ENCODE measurements at places on chromosomes 7 and 10. TPM values are rescaled to one million over a fixed set of nuclear protein-coding genes. Genes with fewer than 3 reads are reported as not detected.
A peak's percentile ranks its signal among the peaks of the same experiment; 100 is the strongest.

Gene CALHM3
- not detected for total RNA-seq

Gene AEBP1
- total RNA-seq = 6.7 TPM

Gene HTRA1
- 15.3 TPM for total RNA-seq

Gene DPY19L1
- 10.4 TPM for total RNA-seq

Gene ZCWPW1
- total RNA-seq = 1.4 TPM

Gene ZNF488
- total RNA-seq = 0.60 TPM

Gene RBP3
- not detected for total RNA-seq

Gene PLEKHS1
- total RNA-seq = 1.0 TPM

Gene NYAP1
- total RNA-seq = 0.16 TPM

- ATAC-seq = no peak
Measured at GRCh38 chr10:34346516-34347100, 468.5 kb downstream of the PARD3 start.

- ATAC-seq = no peak
Measured at GRCh38 chr7:1080252-1080920, 7.5 kb upstream of the GPER1 start.

- ATAC-seq = no peak
Measured at GRCh38 chr7:98369726-98370125, 31.2 kb downstream of the BAIAP2L1 start.

DNA sequence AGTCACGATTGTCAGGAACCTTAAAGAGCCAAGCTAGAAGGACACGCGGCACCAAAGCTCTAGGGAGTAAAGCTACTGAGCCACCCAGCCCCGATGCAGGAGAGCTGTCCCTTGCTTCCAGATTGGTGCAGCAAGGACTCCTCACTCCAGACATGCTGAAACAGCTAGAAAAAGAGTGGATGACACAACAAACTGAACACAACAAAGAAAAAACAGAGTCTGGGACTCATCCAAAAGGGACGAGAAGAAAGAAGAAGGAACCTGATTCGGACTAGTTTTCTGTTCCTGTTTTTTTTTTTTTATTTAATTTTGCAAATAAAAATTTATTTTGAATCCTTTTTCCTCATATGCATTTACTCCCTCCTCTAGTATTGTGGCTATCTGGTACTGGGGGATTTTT, 11.4 kb upstream of the HKDC1 start:
- ATAC-seq = no peak

DNA sequence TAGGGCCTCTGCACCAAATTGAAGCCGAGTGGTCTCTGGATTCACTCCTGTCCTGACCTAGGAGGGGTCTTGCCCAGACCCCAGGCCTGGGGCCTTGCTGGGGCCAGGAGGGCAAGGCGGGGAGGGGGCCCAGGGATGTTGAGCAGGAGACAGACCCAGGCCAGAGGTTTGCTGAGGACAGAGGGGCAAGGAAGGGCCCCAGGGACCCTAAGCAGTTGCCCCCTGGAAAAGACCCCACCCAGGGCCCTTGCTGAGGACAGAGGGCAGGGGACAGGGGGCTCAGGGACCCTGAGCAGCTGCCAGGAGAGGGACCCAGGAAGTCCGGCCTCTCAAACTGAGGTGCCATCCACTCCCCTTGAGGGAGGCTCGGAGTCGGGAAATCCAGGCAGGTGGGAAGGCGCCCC, 32.7 kb downstream of the FOXL3 start:
- no peak for ATAC-seq

- no peak for ATAC-seq
Measured at GRCh38 chr7:132779164-132779563, 202.9 kb upstream of the PLXNA4 start.

DNA sequence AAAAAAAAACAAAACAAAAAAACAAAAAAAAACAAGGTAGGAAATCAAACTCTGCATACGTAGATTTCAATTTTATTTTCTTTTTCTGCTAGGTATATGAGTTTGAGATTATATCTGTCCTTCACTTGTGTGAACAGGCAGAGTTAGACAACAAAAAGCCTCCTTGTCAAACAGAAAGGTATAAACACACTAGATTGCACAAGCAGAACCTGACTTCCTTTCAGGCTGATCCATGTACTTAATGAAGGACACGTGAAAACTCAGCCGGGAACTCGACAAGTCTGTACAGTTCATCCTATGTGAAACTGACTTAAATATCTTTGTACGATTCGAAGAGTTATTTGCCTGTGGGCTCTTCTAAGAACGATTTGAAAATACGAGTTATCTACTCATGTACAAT, 254.1 kb downstream of the ARL4A start:
- peak; percentile 99 for ATAC-seq

DNA sequence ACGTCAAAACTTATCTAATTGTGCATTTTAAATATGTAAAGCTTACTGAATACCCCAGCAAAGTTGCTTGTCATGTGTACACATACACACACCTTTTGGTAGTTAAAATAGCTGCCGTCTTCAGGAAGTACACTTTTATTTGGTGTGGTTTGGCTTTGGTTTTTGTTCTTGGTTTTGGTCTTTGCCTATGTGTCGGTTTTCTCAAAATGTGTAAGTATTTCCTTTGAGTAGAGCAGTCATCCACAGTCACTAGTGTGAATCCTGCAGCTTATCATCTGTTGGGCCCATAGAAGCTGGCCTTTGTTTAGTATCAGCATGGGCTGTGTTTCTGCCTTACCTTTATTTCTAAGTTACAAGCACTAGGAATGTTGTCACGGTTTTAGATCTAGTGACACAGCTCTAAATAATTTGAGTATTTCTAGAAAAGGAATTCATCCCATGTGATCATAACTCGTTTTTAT, 35.3 kb downstream of the NET1 start:
- ATAC-seq = peak; percentile 19

- ATAC-seq = no peak
Measured at GRCh38 chr7:80124526-80125264, 9.9 kb upstream of the GNAI1 start.

GRCh38 chr7:11457419-11457818, 374.6 kb downstream of the THSD7A start:
- no peak for ATAC-seq

DNA sequence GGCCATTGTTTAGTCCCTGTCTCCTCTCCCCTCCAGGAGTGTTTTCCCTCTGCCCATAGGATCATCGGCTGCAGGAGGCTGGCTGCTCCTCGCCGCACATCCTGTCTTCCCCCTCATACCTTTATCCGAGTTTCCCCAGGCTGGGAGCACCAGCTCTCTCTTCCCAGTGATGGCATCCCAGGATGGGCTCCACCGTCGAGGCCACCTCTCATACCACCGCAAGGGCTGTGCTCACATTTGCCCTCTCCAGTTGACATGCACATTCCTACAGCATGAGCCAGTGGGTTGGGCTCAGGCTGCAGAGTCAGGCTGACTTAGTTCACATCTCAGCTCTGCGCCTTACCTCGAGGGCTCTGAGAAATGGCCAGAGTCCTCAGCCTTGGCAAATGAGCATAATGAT, 12.1 kb downstream of the HKDC1 start:
- peak; percentile 91 for ATAC-seq

- ATAC-seq = peak; percentile 14
Measured at GRCh38 chr7:47576031-47576865, 5.7 kb downstream of the TNS3 start.

- ATAC-seq = no peak
Measured at GRCh38 chr10:117622471-117623184, 80.1 kb downstream of the EMX2 start.

GRCh38 chr7:15292138-15292537, 269.7 kb downstream of the AGMO start:
- ATAC-seq = no peak

- ATAC-seq = peak; percentile 79
Measured at GRCh38 chr7:116354546-116355423, 144.4 kb downstream of the TES start.

DNA sequence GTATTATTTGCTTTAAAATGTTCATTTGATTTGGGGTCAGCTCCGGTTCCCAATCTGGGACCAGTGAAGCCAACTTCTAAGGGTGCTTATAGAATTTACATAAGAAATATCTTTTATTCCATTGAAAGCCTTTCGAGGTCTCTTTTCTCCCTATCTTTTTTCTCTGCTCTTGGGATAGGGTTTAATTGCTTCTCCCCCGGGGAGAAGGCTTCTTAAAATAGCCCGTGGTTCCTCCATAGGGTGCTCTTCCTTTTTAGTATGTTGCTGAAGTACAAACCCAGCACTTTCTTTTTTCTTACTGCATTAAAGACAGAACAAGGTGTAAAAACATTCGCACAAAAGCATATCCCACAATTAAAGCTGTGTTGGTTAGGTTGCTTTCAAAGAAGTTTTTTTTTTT, 107.5 kb downstream of the POU6F2 start:
- ATAC-seq = no peak

GRCh38 chr10:130763491-130763890, 548.0 kb downstream of the TCERG1L start:
- no peak for ATAC-seq

DNA sequence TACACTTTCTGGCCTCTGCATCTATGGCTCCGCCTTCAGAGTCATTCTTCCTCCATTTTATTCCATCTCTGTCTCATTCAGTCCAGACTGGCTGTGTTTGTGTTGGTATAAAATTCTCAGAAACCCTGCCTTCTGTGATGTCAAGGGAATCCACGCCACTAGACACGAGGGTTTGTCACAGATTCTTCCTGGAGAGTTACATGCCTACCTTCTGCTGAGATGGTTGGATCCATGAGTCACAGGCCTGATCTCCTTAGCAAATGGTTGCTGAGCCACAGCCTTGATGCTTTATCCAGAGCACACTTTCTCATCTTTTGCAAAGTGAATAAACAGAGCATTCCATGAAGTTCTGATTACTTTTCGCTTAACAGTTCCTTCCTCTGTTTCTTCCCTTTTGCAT, 35.9 kb upstream of the TSPAN33 start:
- ATAC-seq = peak; percentile 16

GRCh38 chr10:97188261-97188711, 2.5 kb upstream of the SLIT1 start:
- ATAC-seq = no peak

GRCh38 chr7:110095372-110096052, 995.4 kb upstream of the LRRN3 start:
- no peak for ATAC-seq

DNA sequence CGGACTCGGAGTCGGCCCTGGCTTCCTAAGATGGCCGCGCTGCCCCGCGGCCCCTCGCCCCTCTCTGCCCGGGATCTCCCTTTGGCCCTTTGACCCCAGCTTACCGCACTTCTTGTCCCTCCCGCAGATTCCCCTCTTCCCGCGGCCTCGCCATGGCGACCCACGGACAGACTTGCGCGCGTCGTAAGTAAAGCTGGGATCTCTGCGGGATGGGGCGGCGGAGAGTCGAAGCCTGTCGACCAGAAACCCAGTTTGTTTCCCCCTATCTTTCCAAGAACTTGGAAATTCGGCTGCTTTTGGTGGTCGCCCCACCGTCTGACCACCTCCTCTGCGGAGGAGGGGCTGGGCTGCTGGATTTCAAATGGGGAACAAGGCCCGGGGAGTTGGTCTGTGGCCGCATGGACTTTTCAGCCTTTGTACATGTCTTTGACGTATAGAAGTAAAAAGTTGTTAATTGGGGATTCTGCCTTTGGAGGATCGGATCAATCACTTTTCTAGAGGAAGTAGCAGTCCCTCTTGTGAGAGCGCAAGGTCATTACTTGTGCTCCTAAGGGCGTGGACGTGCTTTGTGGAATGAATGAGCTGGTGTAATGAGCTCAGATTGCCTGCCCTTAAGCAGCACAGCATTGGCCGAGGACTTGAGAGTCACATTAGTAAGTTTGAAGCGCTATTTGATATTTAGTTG, 553 bp downstream of the VDAC2 start:
- ATAC-seq = peak; percentile 19

- no peak for ATAC-seq
Measured at GRCh38 chr10:99084161-99084560, 151.5 kb downstream of the HPSE2 start.
